Naive B cell (primary cell): ENCODE measurements at places on chromosomes 16 and 17.

DNA sequence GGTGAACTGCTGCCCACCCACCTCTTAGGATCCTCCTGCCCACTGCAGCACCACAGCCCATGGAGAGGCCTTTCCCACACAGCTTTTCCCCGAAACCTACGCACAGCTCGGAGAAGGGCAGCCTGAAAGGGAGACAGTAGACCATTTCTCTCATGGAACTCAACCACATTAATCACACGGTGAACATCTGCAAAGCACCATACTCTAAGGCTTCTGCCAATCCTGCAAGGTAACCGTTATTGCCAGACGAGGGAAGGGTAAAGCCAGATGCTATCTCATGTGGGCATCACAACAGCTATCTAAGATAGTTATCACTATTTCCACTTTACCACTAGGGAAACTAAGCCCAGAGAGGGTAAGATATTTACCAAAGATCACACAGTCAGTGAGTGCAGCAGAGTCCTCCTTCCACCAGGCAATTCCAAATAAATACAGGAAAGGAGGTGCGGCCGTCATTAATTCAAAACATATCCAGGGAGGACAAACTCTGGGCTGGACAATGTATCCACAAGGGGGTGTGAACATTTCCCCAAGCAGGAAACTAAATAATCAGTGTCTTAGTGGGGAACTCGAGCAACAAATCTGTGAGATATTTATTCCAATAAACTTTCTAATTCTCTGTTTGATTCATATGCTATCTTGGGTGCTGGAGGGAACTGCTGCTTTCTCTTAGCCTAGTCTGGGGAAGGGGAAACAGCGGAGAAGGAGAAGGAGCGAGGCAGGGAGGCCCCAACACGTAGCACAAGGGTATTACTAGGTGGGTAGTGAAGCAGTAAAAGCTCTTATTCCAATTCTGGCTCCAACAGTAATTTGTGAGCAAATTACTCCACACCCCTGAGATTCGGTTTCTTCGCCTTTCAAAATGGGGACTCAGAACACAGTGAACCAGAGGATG is 723 bp downstream of the TMEM186 start:
- no peak for DNase-seq

DNA sequence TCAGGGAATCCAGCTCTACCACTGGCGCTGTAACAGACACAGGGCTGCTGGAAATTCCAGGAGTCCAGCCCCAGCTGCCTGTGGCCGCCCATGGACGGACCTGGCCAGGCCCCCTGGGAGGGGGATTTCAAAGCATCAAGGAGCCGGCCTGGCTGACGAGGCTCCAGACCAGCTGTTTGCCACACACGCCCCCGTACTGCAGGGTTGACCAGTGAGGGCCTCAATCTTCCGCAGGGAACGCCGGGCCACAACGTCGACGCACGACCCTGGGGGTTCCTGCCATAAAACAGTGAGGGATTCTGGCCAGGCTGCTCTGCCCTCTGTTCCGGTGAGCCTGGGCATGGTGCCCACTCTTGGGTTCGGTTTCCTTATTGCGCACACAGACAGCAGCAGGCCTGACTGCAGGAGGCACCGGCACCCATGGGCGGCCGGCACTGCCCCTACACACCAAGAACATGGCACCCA is 3.7 kb downstream of the LMF1 start:
- no peak for DNase-seq

- no peak for DNase-seq
Observed at GRCh38 chr16:11976850-11977375, 379 bp downstream of the SNX29 start.

DNA sequence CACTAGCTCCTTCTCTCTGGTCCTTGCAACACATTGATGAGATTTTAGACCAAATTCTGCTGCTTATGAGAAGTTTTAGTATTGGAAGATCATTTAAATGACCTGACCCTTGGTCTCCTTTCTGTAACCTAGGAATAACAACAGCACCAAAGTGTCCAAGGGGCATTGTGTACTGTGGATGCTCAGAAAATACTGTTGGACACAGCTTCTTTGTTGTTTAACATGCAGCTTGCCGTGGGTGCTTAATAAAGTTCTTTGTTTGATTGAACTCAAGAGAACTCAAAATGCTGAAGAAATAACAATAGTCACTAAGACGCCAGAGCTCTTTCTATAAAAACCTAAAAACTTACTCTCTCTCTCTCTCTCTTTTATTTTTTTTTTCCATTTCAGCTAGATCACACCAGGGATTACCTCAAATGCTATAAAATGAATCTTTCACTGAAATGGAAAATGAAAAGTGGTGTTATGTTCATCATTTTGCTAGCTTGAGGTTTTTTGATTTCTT is 548.9 kb upstream of the CDH8 start:
- no peak for DNase-seq

- no peak for DNase-seq
Observed at GRCh38 chr16:82730901-82731300, 104.1 kb downstream of the CDH13 start.

DNA sequence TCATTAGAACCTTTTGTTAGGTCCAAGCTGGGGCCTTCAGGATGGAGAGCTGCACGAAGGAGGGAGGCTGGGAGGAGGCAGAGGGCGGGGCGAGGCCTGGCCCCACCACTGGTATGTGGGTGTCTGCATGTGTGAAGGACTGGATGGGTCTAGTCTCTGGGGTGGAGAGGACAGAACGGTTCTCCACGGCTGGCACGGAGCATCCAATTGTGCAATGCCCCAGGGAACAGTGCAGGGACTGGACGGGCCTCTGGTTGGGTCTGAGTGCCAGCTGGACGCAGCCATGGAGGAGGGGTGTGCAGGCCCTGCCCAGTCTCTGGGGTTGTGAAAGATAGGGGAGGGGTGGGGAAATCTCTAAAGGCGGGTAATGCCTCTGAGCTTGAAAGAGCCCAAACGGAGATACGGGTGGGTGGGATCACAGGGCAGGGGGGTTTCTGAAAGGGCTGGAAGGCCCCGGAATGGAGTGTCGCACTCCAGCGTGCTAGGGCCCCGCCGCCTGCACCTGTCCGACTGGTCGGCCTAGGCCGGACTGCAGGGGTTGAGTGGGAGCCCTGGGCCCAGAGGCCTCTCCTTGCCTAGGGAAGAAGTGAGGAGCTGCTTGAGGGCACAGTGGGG is 1.6 kb downstream of the PPL start:
- DNase-seq = no peak

- peak; percentile 44 for DNase-seq
Observed at GRCh38 chr16:17470908-17471718, at the start of gene XYLT1. Gene XYLT1 (minus strand): TSS chr16:17470960. CDS start chr16:17470796, 164 bp downstream.

DNA sequence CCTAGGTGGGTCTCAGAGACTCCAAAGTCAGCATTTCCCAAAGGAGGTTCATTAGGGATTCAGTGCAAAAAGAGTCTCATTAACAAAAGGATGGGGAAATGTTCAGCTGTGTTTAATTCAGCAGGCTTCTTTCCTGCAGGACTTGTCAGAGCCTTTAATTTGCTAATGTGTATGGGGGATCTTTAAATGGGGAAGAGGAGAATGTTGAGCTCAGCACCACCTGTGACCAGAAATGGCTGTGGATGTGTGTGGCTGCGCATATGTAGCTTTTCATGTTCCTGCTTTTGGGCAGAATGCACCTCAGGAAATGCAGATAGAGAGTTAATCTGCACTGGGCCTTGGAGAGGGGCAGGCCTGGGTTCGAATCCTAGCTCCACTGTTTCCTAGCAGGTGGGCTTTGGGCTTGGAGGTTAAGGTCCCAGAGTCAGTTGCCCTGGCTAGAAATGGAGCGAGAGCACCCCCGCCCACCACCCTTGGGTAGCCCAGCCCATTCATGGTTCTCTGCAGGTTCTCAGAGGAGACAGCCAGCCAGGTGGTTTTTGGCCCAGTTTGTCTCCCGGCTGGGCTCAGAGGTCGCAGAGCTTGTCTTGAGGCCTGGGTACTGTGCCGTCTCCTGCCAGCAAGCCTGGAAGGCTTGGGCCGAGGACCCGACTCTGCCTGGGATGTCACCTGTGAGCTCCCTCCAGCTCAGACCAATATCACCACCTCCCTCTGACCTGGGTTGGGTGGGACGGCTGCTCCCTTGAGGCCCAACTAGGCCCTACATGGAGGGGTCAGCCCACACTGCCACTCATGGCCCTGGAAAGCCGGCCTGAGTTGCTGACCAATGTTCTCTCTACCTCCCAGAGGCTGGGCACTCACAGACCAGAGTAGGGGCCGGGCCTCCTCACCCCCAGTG is 9.3 kb downstream of the ADCY7 start:
- DNase-seq = no peak

- DNase-seq = no peak
Observed at GRCh38 chr16:13120557-13120956, 219.2 kb downstream of the SHISA9 start.

GRCh38 chr16:3012828-3013420 is at the start of gene CLDN9:
Gene CLDN9 (plus strand): TSS chr16:3012923. CDS start chr16:3013363, 440 bp downstream.
- no peak for DNase-seq

- DNase-seq = no peak
Observed at GRCh38 chr16:79293836-79294460, 306.6 kb downstream of the MAF start.

DNA sequence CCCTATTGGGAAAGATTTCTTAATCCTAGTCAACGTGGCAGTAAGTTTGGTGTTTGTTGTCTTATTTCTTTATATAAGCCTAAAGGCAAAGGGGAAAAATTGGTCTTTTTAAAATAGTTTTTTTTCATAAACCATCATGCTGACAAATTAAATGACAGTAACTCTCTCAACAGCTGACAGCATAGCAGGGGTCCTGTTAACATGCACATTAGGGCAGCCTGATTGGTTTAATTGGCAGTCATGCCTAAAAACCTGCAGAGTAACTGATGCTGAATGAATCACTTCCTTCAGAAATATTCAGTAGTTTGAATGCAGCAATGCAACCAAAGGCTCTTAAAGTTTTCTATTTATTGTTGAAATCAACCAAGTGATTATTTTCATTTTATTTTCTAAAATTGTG is 85.4 kb downstream of the ITFG1 start:
- no peak for DNase-seq

DNA sequence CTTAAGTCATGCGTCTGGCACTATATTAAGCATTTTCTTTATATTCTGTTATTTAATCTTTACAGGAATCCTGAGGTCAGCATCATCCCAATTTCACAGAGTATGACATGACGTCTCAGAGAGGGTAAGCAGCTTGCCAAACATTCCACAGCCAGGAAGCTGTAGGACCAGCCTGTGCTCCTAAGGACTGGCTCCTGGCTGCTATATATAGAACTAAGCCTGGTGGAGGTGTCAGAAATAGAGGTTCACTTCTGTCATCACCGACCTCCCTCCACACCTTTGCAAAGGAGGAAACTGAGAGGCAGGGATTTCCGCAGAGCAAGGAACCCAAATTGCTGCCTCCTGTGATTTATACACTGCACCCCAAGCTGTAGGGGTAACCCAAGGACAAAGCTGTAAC is 37.9 kb upstream of the NDRG4 start:
- no peak for DNase-seq

DNA sequence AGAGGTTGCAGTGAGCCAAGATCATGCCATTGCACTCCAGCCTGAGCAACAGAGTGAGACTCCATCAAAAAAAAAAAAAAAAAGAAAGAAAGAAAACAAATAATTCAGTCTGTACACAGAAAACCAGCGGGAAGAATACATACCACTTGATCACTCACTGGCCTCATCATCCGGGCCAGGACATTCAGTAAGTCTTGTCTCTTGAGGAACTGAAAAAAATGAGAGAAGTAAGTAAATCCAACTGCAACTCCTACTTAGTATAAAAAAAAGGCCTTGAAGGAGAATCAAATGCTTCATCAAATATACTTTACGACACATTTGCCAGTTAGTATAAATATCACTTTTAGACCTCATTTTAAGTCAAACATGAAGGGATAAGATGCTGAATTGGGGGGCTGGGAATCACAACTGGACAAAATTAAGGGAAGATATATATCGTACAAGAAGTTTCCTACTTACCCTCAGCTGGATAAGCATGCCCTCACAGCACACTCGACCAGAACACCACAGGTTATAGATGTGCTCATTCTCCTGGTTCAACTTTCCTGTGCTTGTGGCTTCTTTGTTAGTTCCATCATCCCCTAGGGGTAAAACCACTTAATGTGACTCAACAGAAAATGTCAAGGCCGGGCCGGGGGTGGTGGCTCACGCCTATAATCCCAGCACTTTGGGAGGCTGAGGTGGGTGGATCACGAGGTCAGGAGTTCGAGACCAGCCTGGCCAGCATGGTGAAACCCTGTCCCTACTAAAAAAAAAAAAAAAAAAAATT is 12.4 kb downstream of the CCDC47 start:
- DNase-seq = no peak

- peak; percentile 57 for DNase-seq
Observed at GRCh38 chr16:23570992-23571632, 13.6 kb downstream of the UBFD1 start.

- DNase-seq = no peak
Observed at GRCh38 chr16:15398618-15399316, 3.2 kb downstream of the MPV17L start.

DNA sequence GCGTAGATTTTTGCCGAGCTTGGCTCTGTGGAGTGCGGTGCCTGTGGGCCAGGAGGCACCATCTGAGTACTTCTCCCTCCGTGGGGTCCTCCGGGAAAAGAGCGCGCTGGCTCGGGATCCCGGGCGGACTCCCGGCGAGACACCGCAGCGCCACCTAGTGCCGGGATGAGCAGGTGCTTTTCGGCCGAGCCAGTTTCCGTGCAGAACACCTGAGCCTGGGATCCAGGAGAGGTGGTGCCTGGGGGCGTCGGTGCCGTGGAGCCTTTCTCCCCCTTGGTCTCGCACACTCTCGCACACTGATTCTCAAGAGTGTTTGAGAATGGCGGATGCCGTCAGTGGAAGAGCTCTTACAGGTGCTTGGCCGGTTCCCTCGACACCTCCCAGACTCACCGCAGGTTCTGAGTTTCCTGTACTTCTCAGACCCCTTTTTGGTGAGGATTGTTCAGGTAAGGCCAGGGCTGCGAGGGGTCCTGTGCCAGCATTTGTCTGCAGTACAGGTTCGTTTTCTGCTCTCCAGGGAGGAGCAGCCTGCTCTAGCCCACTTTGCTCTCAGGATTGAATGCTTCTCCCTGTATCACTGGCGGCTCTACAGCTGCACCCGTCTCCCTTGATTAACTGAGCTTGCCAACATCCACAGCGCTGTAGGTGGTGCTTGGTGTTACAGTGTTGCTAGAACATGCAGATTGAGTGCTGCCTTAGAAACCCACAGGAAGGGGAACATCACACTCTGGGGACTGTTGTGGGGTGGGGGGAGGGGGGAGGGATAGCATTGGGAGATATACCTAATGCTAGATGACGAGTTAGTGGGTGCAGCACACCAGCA is 23.3 kb downstream of the TBCD start:
- peak; percentile 31 for DNase-seq

GRCh38 chr17:6501359-6501758 is 55.0 kb downstream of the PITPNM3 start:
- DNase-seq = no peak
